ENCODE measurements at places on chromosomes 1 and 21.

GRCh38 chr1:115624859-115625258 lies 16.9 kb upstream of the VANGL1 start:
- no peak for DNase-seq

GRCh38 chr1:84347932-84348555 lies 46.5 kb downstream of the SAMD13 start:
- DNase-seq = no peak

GRCh38 chr1:176558561-176558960 lies 95.6 kb downstream of the PAPPA2 start:
- DNase-seq = no peak

DNA sequence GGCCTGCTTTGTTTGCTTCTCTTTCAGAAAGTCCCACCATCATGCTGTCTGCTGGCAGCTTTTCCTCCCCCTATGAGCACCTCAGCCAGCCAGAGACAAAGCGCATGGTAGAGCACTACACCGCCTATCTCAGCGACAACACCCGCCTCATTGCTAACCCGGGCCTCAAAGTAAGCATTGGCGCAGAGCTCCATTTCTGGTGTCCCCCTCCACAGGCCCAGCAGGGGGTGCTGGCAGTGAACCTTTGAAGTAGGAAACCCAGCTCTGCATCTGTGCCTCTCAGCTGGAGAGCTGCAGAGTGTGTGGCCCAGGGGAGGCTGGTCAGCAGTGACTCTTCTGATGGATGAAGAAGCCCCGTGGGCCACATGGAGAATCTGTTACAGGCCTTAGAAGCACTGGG lies 81.2 kb upstream of the RAVER2 start:
- no peak for DNase-seq

DNA sequence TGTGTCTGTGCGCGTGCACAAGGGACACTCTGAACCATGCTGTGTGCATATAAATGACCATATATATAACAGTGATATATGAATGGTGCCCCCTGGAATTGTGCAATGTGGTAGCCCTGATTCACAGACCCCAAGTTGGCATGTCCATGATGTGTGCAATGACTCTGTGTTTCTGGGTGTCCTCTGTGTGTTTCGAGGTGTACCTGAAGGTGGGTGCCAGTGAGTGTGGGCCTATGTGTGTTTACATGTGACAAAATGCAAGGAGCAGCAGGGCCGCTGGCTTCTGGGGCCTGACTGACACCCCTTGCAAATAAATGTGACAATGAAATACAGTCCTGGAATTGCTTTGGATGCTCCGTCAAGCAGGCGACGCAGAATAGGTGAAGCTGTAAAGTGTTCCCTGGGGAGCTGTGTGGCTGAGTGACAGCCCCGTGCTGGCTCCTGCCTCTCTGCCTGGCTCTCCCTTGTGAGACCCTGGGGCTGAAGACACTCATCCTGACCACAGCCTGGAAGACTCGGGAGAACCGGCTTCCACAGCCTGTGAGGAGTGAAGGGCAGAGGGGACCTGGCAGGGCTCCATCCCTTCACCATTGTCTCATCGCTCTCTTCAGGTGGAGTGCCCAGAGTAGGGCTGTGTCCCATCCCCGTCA lies 38.2 kb upstream of the CSF3R start:
- no peak for DNase-seq

DNA sequence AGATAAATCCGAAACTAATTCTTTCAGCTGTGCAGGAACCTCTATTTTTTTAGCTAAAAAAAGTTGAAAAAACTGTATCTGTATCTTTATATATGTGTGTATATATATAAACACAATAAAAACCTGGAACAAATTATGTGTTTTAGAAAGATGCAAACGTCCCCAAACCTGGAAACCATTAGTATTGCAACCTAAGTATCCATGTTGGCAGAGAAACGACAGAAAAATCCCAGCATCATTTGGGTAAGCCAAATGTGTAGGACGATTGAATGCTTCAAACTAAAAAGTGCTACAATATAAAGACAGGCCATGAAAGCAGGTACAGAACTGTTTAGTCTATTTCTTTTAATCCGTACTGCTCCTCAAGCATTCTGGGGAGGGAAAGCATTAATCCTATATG lies 87.9 kb downstream of the AHCTF1 start:
- DNase-seq = no peak

DNA sequence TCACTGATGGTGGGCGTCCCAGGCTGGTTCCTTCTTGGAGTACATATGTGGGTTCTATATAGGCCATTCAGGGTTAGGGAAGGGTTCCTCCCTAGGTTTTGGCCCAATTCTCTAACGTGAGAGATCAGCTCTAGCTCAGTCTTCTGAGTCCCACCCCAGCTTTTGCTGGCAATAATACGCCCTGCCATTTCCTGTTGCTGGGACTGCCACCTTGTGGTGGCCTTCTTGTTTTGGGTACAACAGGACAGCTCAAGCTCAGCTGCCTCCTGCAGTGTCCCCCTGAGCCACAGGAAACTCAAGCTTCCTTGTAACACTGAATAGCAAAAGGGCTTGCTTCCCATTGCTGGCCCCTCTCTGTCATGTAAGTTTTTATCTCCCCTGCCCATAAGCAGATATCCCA lies 77.8 kb downstream of the BACH1 start:
- DNase-seq = no peak

- DNase-seq = no peak
Observed at GRCh38 chr1:229137271-229137670, 133.6 kb upstream of the RAB4A start.
